ENCODE measurements at places on chromosomes 11 and 22.

- DNase-seq, result no peak
Observed at GRCh38 chr22:17100621-17101020, 15.8 kb downstream of the IL17RA start.

GRCh38 chr11:67418476-67419281 is 3.2 kb downstream of the CARNS1 start:
- no peak for DNase-seq

DNA sequence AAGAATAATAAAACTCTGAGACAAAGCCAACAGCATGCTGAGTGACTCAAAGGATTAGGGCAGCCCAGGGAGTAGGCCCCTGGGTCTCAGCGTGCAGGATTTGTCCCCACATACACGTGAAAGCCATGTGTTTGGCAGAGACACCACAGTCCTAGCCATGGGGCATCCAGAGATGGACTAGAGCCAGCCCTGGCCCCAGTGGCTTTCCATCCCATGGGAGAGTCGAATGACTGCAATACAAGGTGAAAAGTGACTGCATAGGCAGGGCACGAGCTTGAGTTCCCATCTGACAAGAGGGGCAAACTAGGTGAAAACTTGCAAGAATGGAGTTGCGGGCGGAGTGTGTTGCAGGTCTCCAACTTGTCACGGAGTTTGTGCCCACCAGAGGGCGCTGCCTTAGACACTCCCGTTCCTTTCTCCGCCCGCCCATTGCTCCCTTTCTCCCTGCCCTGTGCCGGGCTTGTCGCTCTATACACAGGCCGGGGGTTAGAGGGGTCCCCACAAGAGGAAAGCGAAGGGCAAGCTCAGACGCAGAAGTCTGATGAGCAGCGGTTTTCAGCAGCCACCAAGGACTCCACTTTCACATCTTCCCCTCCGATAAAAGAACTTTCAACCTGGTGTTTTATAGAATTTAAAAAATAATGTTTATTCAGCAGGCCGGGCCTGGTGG is 24.2 kb downstream of the TSKU start:
- peak; percentile 96 for DNase-seq

DNA sequence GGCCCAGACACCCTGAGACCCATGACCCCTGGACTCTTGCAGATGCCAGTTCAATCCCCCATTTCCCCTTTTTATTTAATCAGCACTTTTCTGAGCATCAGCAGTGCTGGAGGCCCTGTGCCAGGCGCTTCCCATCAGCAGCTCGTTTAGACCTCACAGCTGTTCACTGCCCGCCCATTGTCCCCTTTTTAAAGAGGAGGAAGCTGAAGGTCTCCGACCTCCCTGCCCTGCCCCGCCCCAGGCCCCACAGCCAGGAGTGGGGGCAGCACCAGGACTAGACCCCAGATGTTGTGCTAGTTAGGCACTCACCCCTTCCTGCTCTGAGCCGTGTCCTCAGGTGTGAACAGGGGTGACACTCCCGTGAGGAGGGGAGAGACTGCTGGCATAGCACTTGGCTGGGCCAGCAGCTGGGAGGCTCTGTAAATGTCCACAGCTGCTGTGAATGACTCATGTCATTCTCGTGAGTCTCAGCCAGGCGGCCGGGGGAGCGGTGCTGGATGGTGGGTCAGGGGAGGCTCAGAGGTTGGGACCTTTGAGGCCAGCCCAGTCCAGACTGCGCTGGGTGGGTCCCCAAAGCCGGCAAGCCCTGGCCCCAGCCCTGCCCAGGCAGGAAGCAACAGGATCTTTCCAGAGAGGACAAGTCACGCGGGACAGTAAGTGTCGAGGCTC is 19.9 kb downstream of the EMID1 start:
- no peak for DNase-seq

- DNase-seq, result no peak
Observed at GRCh38 chr11:134230339-134230738, 5.9 kb downstream of the VPS26B start.

DNA sequence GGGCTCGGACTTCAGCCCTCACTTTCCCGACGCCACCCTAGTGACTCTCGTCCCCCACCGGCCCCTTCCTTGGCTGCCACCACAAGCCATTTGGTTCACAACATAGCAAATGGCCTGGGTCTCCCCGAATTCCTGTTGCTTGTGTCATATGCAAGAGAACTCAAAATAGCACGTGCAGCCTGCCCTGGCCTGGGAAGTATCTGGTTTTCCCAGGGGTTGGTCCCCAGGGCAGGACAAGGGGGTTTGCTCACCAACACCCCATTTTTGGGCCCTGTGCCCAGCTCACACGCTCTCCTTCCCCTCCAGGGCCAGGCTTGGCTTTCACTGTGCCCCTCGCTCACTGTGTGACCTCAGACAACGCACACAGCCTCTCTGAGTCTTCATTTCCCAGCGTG is 12.8 kb upstream of the TPCN2 start:
- no peak for DNase-seq

DNA sequence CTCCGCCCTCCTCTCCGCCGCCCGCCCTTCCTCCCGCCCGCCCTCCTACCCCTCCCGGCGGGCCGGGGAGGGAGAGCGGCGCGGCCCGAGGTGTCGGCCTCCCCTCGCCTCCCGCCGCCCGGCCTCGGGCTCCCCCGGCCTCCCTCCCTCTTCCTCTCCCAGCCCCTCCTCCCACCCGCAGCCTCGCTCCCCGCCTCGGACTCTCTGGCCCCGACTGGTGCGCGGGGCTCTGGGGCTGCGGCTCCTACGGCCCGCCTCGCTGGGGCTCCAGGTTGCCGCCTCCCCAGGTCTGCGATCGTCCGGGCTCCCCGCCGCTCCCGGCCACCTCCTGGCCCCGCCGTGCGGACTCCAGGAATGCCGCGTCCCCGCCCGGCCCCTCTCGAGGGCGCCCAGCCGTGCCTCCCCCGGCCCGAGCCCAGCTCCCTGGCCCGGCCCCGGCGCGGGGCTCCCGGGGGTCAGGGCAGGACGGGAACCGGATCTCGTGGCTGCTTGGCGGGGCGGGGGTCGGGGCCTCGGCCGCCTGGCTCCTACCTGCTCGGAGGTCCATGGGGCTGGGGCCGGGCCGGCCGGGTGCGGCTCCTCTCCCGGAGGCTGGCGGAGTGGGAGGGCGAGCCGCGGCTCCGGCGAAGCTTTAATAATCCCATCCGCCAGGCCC is at the start of gene CLCF1:
TSS of gene CLCF1 (minus strand) at position 606 of the 655 bp plus-strand sequence. CDS start at position 547, 59 bp downstream.
- DNase-seq, result peak; percentile 51

DNA sequence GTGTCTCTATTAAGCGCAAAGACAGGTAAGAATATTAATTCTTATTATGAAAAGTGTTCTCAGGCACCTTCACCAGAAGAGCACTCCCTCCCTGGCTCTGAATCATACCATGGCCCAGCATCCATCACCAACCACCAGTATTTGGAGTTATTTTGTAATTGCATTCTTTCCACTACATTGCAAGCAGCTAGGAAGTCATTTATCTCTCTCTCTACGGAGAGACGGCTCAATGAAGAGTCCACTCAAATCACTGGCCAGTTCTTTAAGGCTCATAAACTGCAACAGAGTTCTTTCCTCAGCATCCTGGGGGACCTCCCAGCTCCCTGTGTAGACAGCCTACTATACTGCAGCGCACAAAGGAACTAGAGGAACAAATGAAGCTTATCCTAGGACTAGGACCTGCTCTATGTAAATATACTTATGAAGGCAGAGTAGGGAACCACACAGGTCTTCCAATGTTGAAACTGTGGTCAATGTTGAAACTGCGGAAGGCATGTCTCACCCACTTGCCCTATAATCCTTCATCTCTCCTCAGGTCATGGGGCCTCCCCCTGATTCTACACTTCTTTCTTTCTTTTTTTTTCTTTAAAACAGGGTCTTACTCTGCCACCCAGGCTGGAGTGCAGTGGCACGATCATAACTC is 63.4 kb downstream of the AAMDC start:
- DNase-seq, result no peak

GRCh38 chr11:134176284-134176683 is 47.5 kb downstream of the NCAPD3 start:
- no peak for DNase-seq

DNA sequence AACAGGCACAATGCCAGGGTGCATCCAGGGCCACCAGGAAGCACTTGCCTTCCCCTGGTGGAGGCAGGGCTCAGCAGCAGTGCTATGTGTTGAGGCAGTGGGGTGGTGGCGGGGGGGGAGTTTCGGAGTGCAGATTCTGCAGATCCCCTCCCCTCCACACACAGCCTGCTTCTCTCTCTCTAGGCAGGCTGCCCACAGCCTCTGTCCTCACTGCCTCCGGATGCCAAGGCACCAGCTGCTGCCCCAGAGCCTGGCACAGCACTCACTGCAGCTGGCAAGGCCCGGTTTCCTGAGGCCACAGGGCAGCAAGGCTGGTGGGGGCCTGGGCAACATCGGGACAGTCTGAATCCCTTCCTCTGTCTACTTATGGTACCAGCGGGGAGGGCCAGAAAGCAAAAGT is 35.8 kb downstream of the NRXN2 start:
- DNase-seq, result no peak

DNA sequence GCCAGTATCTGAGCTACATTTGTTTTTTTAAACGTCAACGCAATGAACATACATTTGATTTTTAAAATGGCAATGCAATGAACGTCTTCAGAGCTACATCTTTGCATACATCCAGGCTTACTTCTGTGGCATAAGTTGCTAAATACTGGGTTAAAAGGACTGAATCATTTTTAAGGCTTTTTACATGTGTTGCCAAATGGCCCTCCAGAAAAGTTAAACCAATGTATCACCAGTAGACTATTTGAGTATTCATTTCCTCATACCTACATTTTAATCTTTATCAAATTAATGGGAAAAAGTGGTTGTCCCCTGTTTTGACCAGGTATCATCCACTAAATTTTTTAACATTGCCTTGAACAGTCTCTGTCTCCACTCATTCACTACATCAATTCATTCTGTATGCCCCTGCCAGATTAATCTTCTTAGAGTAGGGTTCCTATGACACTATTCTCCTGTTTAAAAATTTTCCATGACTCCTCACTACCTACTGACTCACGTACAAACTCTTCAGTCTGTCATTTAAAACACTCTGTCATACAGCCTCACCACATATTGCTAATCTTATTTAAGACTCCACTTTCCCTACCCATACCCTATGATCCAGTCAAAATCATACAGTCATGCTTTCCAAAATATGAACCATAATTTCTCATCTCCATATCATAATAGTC is 12.4 kb upstream of the PRRG4 start:
- DNase-seq, result no peak

GRCh38 chr22:35840302-35840739 is 122.6 kb downstream of the APOL5 start:
- peak; percentile 64 for DNase-seq

- no peak for DNase-seq
Observed at GRCh38 chr11:73141031-73141308, 1.1 kb downstream of the FCHSD2 start.

DNA sequence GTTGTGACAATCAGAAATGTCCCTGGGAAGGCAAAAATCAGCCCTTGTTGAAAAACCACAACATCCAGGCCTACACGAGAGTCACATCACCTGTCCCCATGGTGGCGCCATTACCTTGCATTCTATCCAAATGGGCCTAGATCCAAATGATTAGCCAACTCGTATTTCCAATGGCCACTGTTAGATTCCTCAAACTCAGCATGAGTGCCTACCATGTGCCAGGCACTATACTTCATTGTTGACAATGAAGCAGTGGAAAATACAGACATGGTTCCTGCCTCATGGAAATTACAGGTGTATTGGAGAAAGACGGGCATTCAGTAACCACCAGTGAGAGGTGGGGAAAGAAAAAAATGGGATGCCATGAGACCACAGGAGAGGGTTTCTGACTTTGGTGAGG is 29.8 kb upstream of the CREB3L1 start:
- DNase-seq, result no peak

DNA sequence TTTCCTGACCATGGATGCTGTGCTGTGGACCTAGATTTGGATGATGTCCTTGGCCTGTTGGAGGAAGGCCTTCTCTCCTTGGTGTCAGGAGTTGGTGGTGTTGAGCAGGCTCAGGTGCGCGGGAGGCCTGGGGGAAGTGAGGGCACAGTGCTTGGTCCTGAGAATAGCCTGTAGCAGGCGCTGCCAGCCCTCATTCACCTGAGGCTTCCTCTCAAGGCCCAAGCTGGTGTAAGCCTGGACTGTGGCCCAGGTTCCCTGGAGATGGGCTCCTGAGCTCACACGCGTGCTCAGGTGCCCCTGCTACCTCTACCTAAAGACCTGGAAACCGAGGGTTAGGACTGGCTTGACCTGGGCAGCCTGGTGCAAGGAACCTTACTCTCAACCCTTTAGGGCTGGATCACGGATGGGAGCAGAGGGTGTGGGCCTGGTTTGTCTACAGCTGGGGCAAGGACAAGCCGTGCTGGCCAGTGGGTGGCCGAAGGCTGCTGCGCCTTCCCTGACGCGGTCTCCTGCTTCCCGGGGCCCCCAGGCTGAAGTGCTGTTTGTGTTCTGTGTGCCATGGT is 7.8 kb upstream of the GRAMD4 start:
- no peak for DNase-seq

- DNase-seq, result no peak
Observed at GRCh38 chr22:24466716-24467328, 28.3 kb upstream of the UPB1 start.

DNA sequence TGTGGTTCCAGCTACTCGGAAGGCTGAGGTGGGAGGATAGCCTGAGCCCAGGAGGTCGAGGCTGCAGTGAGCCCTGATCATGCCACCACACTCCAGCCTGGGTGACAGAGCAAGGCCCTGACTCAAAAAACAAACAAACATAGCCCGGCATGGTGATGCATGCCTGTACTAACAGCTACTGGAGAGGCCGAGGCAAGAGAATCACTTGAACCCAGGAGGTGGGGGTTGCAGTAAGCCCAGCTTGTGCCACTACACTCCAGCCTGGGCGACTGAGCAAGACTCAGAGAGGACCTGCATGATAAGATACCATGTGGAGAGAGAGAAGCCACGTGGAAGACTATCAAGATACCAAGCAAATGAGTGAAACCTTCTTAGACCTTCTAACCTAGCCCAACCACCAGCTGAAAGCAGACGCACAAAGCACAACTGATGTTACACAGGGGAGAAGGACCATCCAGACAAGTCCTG is 36.1 kb downstream of the AMBRA1 start:
- DNase-seq, result no peak

- no peak for DNase-seq
Observed at GRCh38 chr22:47994601-47995263, 1232.3 kb downstream of the TBC1D22A start.

GRCh38 chr11:68543594-68543993 is 83.0 kb downstream of the PPP6R3 start:
- no peak for DNase-seq

DNA sequence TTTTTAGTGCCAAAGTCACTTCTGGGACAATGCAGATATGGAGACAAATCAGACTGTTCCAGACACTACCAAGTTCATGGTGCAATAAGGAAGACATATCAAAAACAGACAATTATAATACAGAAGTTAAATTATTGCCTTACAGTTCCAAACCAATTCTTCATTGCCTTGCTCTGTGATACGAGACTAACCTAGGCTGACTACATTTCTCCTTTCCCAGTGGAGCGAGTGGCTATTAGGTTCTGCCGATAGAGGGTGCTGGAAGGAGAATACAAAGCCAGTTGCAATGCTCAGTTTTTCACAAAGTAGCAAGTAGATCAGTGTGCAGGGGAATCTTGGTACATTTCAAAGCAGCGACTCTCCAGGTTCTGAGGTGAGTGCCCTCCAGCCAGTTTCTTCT is 67.8 kb downstream of the FAM168A start:
- no peak for DNase-seq

- peak; percentile 23 for DNase-seq
Observed at GRCh38 chr11:106087815-106088435, 10.5 kb downstream of the AASDHPPT start.

GRCh38 chr22:35777335-35777975 is 59.8 kb downstream of the APOL5 start:
- DNase-seq, result no peak

All from neural crest cell (in vitro differentiated cells).